Endothelial cell (in vitro differentiated cells): ENCODE measurements at places on chromosomes 12 and 14. TPM values are rescaled to one million over a fixed set of nuclear protein-coding genes. Genes with fewer than 3 reads are reported as not detected.

DNA sequence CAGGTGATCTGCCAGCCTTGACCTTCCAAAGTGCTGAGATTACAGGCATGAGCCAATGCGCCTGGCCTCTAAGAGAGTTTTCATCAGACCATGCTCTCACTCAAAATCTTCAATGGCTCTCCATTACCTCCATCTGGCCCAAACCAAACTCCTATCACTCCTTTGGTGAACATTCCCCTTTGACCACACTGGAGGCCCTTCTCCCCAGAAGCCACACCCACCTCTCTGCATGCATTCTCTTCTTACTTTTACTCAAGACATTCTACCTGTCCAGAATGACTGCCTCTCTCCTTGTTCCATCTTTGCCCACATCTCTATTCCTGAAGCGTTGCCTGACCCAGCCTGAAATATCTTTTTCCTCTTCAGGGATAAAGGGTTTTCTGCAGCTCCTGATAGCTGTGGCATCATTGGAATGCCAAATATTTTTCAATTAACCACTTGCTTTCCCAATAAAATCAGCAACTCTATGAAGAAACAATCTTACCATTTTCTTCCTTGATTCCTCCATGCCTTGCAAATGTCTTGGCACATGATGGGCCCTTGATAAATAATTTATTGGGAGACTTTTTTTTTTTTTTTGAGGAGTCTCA is 15.5 kb downstream of the PLEK2 start:
- no peak for DNase-seq

GRCh38 chr14:35335388-35336092 is 43.4 kb downstream of the PSMA6 start:
- DNase-seq, result no peak

GRCh38 chr14:103741876-103742275 is 26.3 kb downstream of the ZFYVE21 start:
- DNase-seq, result no peak

DNA sequence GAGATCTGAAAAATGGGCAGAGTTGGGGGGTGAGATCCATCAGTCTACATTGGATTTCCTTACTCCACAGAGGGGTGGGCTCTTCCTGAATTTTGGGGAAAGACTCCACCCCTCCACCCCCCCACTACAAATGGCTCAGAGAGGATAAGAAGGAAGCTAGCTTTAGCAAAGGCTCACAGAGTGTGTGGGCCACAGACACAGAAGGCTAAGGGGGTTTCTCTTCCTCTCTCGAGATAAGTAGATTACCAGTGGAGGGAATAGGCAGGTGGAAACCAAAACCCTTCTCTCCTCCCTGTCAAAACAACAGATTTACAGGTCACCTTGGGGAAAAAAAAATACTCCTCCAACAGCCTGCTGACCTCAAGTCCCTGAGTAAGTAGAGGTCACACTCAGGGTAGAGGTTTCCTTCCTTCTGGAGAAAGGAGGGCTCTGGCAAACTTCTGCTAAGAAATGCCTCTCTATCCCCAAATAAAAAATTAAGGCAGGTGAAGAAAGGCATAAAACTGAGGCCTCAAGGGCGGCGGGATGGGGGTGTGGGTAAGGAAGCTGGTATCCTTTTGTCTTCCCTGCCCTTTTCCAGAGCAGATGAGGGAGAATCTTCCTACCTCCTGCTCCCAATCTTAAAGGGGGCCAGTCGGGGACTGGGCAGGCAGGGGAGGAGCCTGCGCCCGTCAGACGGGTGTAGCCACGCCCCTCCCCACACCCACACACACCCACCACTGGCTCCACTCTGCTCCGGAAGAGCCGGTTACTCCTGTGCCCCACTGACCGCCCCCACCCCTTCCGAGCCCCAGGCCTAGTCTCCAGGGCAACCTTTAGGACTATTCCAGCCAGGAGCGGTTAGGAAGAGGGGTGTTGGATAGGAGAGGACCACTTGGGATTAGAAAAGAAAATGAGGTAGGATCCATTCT is 1.9 kb upstream of the BAZ2A start:
- DNase-seq, result peak; percentile 20

Gene GRIP1
- 36.2 TPM for total RNA-seq
